Smooth muscle cell of the umbilical artery (primary cell): ENCODE measurements at places on chromosomes 6 and 20. TPM values are rescaled to one million over a fixed set of nuclear protein-coding genes. Genes with fewer than 3 reads are reported as not detected.

HLA-DQA2 gene
- not detected in 2 replicates for total RNA-seq

CLDN20 gene
- not detected in 2 replicates for total RNA-seq

KIAA1755 gene
- 0.65 and 1.5 TPM in 2 replicates for total RNA-seq

MICB gene
- total RNA-seq, result 6.5 and 9.6 TPM in 2 replicates

TCP11 gene
- 0.46 TPM in 1 of 2 replicates, not detected in the other for total RNA-seq

NCOA6 gene
- 3.3 and 5.4 TPM in 2 replicates for total RNA-seq

SALL4 gene
- total RNA-seq, result 0.59 and 2.0 TPM in 2 replicates

PSMB1 gene
- total RNA-seq, result 222 and 338 TPM in 2 replicates

FAM83B gene
- total RNA-seq, result 0.09 TPM in 1 of 2 replicates, not detected in the other

RRAGD gene
- total RNA-seq, result 0.37 and 0.59 TPM in 2 replicates

GSTA3 gene
- not detected in 2 replicates for total RNA-seq

SASH1 gene
- 27.9 and 55.3 TPM in 2 replicates for total RNA-seq

C20orf202 gene
- total RNA-seq, result not detected in 2 replicates

PXMP4 gene
- 3.0 and 3.2 TPM in 2 replicates for total RNA-seq

SULF2 gene
- total RNA-seq, result 21.5 and 34.4 TPM in 2 replicates

HTR1E gene
- not detected in 2 replicates for total RNA-seq

BANF2 gene
- total RNA-seq, result not detected in 2 replicates

RIMS1 gene
- 0.89 and 3.6 TPM in 2 replicates for total RNA-seq

INSM1 gene
- not detected in 2 replicates for total RNA-seq

PHACTR1 gene
- 0.30 and 0.51 TPM in 2 replicates for total RNA-seq

GLP1R gene
- not detected in 2 replicates for total RNA-seq

TRIM10 gene
- total RNA-seq, result not detected in 2 replicates

GFRA4 gene
- not detected in 2 replicates for total RNA-seq

FAM184A gene
- total RNA-seq, result 0.18 and 0.89 TPM in 2 replicates

SLC17A2 gene
- total RNA-seq, result not detected in 2 replicates

STXBP5 gene
- 46.0 and 56.8 TPM in 2 replicates for total RNA-seq

ABHD16B gene
- 0.09 TPM in 1 of 2 replicates, not detected in the other for total RNA-seq

NFKBIE gene
- total RNA-seq, result 5.6 and 6.1 TPM in 2 replicates

CNBD2 gene
- 0.55 and 1.2 TPM in 2 replicates for total RNA-seq

C6orf118 gene
- not detected in 2 replicates for total RNA-seq

RIPOR2 gene
- total RNA-seq, result 0.30 and 0.42 TPM in 2 replicates

ADAT2 gene
- 4.2 and 6.2 TPM in 2 replicates for total RNA-seq

TBX18 gene
- 3.6 and 14.5 TPM in 2 replicates for total RNA-seq

SPACA1 gene
- not detected in 2 replicates for total RNA-seq

FRK gene
- 0.09 and 0.30 TPM in 2 replicates for total RNA-seq

KCNK17 gene
- total RNA-seq, result not detected in 2 replicates

ITCH gene
- total RNA-seq, result 93.2 and 120 TPM in 2 replicates

CRISP2 gene
- total RNA-seq, result not detected in 2 replicates

SLC22A7 gene
- not detected in 2 replicates for total RNA-seq

HCK gene
- not detected in 2 replicates for total RNA-seq

NRN1 gene
- total RNA-seq, result 0.30 and 1.6 TPM in 2 replicates
